ENCODE measurements at places on chromosomes 3 and 15.

- no peak for DNase-seq
These were observed 152.9 kb downstream of the ATP10A start for GRCh38 chr15:25710184-25710583.

DNA sequence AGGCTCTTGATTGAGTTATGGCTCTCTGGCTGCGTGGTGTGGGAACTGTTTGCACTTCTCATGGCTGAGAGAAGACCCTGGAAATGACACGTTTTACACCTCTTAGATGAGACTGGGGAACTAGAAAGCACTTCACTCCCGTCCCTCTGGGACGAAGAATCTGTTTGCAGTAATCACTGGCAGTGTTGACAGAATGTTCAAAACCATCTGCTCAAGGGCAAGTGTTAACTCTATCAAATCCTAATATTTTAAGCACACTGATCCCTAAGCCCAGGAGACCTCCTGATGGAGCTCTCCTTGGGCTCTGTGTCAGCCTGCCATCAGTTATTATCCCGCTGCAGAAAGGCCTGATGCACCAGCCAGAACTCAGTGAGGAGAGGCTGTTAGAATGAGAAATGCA lies 323.8 kb upstream of the DNAJC19 start:
- no peak for DNase-seq

- peak; percentile 90 for DNase-seq
These were observed 765 bp upstream of the MAPKAPK3 start for GRCh38 chr3:50616003-50616769.

- DNase-seq = no peak
These were observed 4.8 kb upstream of the SACM1L start for GRCh38 chr3:45684327-45684892.

DNA sequence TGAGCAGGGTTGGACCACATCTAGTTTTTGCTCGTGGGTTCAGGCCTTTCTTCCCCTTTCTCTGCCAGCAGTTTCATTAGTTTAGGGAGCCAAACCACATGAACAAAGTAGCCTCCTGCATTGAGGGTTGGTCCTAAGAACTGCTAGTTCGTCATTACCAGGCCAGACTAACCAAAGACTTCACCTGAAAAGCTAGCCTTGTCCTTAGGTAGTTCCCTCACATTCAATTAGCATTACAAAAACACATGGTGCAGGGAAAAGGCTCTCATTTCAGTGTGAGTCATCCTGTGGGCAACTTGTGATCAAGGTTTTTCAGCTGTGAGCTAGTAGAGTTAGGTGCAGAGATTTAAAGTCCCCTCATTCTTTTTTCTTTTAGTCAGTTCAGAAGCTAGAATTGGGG lies 279.3 kb upstream of the CTNNB1 start:
- no peak for DNase-seq

GRCh38 chr3:2452249-2452648 lies 353.6 kb downstream of the CNTN4 start:
- peak; percentile 3 for DNase-seq

DNA sequence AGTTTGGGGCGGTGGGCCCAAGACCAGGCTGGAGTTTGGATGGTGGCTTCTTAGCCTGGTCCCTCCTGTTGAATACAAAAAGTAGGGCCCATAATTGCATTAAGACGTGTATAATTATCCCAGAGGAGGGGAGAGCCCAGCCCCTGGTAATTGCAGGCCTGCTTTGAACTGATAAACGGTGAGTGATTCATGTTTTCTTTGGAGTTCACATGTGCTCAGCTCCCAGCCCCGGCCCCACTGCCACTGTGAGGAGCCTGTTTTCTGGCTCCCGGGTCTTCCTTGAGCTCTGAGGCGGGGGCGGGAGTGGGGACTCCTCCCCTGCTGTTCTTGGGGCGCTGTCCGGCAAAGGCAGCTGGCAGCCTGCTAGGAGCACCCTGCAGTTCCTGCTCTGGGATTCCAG lies 3.1 kb downstream of the PLXNA1 start:
- peak; percentile 46 for DNase-seq

- DNase-seq = no peak
These were observed 146.7 kb downstream of the NR2E3 start for GRCh38 chr15:71957026-71957425.

DNA sequence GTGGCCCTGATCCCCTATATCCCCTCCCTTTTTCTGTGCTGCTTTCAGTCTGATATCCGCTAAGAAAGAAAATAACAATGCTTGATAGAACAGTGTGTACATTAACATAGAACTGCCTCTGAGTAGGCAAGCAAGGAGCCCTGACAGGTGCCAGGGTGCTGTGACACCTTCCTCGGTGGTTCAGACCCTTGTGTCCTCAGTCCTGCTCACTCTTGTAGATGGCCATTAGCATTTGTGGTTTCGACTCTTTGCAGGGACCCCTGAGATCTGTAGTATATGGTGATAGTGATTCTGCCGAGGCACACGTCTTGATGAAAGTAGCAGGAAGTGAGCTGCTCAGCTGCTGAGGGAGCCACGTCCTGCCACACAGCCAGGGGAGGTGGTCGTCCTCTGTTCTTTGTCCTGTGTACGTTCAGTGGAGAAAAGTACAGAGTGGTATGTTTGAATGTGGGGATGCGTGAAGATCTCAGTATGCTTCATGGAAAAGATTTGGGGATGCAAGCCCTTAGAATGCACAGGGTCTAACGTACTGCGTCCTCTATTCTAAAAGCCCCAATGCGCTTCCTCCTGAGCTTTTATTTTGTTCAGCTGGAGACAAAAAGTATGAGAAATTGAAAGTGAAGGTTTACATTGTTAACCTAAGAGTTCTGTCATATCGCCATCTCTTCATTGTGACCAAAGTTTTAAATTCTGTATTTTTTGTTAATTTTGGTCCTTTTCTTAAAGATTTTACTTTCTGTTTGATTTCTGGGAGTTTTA lies 35.4 kb downstream of the PXYLP1 start:
- no peak for DNase-seq

GRCh38 chr15:77493324-77493907 lies 72.7 kb downstream of the HMG20A start:
- peak; percentile 94 for DNase-seq

GRCh38 chr3:99901200-99901926 lies 83.7 kb downstream of the CMSS1 start:
- no peak for DNase-seq

- no peak for DNase-seq
These were observed 2.3 kb upstream of the SOX14 start for GRCh38 chr3:137761563-137762503.

DNA sequence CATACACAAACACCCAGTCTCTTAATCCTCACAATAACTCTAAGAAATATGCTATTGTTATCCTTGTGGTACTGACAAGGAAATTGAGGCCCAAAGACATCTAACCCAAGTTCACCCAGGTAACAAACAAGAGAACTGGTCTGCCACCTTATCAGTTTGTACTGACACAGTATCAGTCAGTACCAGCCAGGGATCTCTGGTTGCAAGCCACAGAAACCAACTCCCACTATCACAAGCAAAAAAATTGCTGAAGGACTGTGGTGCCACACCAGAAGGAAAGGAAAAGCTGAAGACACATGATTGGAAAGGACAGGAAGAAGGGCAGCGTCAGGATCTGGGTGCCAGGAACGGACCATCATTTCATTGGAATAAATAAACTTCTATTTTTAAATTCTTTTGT lies 63.8 kb upstream of the GLCE start:
- DNase-seq = no peak

GRCh38 chr3:189629803-189630455 lies 1.3 kb upstream of the TP63 start:
- no peak for DNase-seq

DNA sequence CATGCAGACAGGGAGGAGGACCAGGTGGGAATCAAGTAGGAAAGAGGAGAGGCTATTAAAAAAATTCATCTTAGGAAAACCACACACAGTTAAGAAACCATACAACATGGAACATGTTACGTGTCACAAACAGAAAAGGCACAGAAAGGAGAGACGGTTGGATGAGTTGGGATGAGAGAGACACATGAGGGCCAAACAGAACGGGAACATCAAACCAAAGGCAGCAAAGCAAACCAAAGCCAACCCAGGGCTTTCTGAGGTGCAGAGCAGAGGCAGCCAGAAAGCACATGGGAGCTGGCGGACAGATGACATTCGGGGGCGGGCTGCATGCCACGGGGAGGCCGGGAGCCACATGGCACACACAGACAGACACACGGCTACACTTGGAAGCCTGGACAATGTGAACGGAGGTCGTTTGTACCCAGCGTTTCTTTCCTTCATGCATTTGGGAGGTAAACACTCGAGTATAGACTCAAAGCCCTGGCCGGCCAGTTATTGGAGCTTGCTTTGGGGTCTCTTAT lies 8.6 kb upstream of the SEC13 start:
- DNase-seq = no peak

DNA sequence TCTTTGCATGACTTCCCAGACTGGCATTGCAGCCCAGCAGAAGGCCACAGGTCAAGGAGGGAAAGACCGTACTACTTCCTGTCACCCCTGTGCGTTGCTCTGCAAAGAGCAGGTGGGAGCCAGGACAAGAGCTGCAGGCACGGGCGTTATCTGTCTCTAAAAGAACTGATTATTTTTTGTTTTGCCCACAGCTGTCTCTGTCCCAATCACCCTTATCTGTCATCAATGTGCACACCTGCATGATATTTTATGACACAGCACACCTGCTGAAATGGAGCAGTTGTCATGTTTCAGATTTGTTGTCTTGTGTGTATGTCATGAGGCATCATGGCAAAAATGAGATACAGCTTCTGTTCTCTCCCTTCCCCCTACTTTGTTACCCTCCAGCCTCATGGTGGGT lies 58.8 kb downstream of the SLCO3A1 start:
- no peak for DNase-seq

DNA sequence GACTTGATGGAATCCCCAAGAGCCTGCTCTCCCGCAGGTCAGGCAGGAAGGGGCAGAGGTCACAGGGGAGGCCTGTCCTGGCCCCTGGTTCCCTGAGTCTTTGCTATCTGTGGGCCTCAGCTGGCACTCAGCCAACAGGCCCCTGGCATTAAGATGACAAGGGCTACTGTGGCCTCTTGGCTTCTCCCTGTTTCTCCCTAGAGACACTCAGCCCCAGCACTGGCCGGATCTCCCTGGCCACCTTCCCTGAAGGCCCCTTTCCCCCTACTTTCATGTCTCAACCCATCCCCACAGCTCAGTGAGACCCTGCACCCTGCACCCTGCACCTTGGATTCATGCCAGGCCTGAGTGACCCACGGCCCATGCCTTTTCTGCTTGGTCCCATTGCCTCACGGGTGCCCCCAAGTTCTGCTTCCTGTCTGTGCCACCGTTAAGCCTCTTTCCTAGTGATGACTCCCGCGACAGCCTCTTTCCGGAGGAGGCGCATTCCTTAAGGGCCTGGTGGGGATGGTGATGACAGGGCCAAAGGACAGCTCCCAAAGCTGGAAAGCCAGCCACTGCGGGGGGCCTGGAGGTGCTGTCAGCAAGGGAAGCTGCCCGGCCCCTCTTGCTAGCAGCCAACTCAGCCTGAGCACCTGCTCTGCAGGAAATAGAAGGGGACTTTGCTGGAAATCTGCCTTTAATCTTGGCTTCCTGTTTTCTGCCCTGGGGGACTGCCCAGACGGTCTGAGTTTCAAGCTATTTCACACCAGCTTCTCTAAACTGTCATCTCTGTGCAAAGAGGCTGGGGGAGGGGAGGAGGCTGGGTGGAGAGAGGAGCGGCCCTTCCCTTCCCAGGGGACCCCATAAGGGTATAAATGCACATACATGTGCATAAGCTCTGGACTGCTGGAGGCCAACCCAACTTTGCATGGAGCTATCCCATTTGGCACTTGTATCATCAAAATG lies 4.8 kb upstream of the CSK start:
- no peak for DNase-seq

DNA sequence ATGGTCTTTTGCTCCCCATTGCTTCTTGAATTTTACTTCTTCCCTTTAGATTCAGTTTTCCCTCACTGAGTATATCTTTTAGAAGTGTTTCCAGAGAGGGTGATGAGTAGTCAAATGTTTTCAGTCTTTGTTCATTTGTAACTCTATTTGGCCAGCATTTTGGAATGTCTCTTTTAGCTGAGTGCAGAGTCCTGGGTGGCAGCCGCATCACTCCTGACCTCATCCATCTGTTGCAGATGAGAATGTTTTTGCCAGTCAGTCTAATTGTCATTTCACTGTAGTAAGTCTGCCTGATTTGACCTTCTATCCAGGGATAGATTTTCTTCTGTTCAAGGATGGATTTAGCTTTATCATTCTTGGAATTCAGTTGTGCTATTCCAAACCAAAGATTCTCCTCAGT lies 7.3 kb downstream of the SRPRB start:
- DNase-seq = no peak

- no peak for DNase-seq
These were observed 774 bp downstream of the IMP3 start for GRCh38 chr15:75639191-75639708.

- no peak for DNase-seq
These were observed 143.9 kb downstream of the NECTIN3 start for GRCh38 chr3:111215481-111215880.

DNA sequence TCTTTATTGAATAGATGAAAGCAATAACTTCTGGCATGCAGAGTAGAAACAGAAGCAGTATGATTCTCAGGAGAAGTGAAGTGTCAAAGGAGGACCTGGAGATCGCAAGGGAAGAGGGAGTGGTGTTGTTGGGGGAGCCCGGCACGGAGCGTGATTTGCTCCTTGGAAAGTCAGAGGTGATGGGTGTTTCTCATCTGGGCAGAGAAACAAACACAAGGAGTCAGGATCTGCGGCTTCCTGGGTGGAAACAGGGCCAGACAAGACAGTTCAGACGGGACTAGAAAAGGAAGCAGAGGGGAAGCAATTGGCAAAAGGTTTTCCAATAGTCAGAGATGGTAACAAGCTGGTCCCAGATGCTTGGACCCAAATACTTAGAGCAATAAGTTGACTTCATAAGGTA lies 34.4 kb upstream of the CCDC80 start:
- DNase-seq = no peak

DNA sequence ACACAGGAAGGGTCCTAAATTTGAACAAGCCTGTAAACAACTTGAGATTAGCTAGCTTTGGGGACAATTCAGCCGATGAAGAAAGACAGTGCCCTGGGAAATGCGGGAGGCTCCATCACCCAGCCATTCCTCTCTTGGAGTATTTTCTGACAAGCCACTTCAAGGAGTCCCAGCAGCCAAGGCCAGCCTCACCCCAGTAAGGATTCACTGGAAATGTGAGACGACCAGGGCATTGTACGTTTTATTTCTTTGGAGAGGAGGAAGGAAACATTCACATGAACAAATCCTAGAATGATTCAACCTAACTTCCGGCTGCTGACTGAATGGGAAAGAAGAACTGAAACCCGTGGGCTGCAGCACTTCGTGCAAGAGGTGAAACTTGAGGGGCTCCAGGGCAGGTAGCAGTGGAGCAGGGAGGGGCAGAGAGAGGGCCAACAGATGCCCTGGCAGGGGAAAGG lies 116.4 kb upstream of the ARHGEF3 start:
- no peak for DNase-seq

DNA sequence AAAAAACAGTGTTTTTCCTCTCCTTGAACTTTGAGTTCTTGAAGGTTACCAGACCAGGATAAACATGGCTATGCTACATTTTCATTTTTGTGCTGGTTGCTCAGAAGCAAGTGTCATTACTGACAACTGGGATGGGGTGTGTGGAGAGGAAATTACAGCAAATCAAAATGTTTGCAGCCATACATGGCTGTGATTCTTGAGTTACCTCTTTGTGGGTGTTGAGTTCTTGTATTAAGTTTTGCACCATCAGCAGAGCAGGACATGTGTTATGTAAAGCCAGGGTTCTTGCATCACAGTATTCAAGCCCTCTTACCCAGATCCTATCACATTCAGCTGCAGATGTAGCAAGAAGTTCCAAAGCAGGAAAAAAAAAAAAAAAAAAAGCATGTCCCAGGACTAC lies 53.9 kb upstream of the ATOSA start:
- no peak for DNase-seq

All from umbilical cord (tissue), 2 donors.